ENCODE measurements at places on chromosomes 11 and 22.

DNA sequence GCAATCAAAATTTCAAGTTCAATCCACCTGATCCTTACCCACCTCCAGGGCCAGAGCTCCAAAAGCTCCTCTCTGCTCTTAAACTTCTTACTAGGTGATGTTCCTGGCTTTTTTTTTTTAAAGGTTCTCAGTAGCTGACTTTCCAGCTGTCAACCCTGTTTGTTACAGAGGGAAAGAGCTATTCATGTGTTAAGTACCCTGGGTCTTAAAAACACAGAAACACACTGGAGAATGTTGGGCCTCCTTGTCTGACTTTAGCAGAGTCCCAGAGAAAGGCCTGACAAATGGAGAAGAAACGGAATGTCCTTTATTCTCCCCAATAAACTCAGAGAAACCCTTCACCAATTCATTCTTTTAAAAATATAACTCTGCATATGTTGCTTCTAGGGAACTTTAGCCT, 3.2 kb downstream of the LRRC4C start:
- no peaks in the 10 kb centered on the region for H3K36me3 ChIP-seq
- peaks cover 23% of the 10 kb centered on the region for H3K27me3 ChIP-seq
- H3K27ac ChIP-seq = no peak overlapping the region

DNA sequence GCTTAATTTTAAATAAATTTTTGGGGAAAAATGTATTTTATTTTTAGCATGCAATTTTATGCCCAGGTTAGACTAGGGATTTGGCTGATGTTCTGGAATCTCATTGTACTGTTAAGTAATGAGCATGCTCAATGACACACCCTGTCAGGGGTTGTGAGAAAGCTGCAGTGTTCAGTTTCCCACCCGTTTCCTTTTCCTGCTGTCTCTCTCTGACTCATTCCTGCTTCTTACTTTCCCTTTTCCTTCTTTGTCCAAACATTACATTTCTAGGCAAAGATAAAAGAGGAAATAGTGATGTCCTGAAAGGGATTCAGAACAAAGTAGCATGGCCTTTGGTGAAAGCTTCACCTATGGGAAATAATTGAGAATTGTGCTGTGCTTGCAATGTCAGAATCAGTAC, 22.7 kb downstream of the OOSP3 start:
- H3K27me3 ChIP-seq = no peaks in the 10 kb centered on the region
- H3K4me1 ChIP-seq = peaks cover 42% of the 10 kb centered on the region

DNA sequence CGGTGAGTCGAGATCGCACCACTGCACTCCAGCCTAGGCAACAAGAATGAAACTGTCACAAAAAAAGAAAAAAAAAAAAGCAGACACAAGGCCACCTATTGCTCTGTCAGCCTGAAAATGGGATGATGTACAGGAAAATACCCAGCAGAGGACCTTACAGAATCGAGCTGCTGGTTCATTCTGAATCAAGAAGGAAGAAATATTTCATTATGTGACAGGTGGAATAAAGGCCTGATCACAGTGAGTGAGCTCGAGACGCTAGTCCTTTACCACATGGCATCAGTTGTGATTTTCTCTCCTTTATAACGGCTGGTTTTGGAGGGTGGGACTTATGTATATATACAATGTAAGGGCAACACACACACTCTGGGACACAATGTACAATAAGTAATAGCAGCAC, 340.0 kb downstream of the LARGE1 start:
- no peaks in the 10 kb centered on the region for H3K27me3 ChIP-seq
- H3K36me3 ChIP-seq = no peaks in the 10 kb centered on the region
- H3K4me3 ChIP-seq = no peak overlapping the region
- no peak overlapping the region for H3K27ac ChIP-seq
- DNase-seq = no peak

GRCh38 chr11:123209591-123209990, 14.5 kb upstream of the CLMP start:
- H3K4me3 ChIP-seq = no peak overlapping the region
- H3K36me3 ChIP-seq = no peaks in the 10 kb centered on the region
- no peak for DNase-seq
- no peak overlapping the region for H3K27ac ChIP-seq
- no peaks in the 10 kb centered on the region for H3K27me3 ChIP-seq
- H3K4me1 ChIP-seq = peaks cover 6% of the 10 kb centered on the region

- H3K27me3 ChIP-seq = peaks cover 90% of the 10 kb centered on the region
- no peak overlapping the region for H3K4me3 ChIP-seq
These were observed 57.6 kb downstream of the JRKL start for GRCh38 chr11:96447208-96448110.

DNA sequence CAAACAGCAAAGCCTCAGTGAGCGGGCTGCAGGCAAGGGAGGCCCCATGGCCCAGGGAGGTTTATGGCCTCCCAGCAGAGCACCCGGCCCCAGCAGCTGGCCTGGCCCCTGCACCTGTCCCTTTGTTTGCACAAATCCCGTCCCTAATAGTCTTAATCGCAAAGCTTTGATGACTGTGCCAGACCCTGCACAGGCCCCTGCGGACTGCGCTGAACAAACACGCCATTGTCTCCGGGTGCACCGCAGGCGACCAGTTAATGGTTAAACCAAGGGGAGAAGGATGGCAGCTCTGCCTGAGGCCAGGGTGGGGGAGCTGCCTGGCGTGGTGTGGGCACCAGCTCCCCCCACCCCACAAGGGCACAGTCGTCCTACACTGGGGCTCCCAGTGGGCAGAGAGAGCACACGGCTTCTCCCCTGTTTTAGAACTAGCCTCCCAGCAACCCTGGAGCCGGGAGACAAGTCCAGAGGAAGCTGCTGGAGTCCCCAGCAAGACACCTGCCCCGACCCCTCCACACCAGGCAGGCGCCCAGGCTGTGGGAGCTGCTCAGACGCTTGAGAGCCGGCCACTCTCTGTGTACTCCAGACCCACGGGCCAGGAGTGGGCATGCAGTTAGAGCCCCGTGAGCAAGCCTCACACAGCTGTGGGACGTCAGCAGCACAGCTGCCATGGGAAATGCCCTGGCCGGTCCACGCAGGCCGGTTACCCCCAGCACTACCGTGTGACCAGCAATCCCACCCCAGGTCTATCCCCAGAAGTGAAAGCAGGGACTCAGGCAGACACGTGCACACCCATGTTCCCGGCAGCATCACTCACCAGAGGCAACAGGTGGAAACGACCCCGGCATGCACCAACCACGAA, 39.7 kb upstream of the TH start:
- H3K4me1 ChIP-seq = no peaks in the 10 kb centered on the region
- H3K36me3 ChIP-seq = no peaks in the 10 kb centered on the region
- no peaks in the 10 kb centered on the region for H3K27me3 ChIP-seq
- no peak overlapping the region for H3K4me3 ChIP-seq
- no peak for DNase-seq

- no peaks in the 10 kb centered on the region for H3K36me3 ChIP-seq
- peaks cover 19% of the 10 kb centered on the region for H3K4me1 ChIP-seq
- no peak overlapping the region for H3K4me3 ChIP-seq
- DNase-seq = peak; percentile 57
- no peaks in the 10 kb centered on the region for H3K27me3 ChIP-seq
These were observed 157.9 kb upstream of the CARD18 start for GRCh38 chr11:105297463-105297862.

DNA sequence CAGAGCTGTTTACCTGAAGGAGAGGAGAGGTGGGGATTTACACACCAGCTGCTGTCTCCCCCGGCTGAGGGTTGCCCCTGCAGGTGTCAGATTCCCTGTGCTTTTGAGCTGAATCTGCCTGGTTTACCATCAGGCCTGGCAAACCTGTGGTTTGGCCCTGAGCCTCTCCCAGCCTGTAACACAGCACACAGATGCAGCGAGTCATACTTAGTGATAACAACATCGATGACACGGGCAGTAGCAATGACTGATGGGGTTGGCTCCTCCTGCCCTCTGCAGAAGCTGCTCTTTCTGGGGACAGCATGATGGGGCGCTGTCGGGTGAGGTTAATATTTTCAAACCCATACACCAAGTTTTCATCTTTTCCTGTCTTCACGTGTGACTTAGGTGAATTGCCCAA, 380.0 kb upstream of the B3GAT1 start:
- H3K4me3 ChIP-seq = no peak overlapping the region
- H3K27ac ChIP-seq = no peak overlapping the region

DNA sequence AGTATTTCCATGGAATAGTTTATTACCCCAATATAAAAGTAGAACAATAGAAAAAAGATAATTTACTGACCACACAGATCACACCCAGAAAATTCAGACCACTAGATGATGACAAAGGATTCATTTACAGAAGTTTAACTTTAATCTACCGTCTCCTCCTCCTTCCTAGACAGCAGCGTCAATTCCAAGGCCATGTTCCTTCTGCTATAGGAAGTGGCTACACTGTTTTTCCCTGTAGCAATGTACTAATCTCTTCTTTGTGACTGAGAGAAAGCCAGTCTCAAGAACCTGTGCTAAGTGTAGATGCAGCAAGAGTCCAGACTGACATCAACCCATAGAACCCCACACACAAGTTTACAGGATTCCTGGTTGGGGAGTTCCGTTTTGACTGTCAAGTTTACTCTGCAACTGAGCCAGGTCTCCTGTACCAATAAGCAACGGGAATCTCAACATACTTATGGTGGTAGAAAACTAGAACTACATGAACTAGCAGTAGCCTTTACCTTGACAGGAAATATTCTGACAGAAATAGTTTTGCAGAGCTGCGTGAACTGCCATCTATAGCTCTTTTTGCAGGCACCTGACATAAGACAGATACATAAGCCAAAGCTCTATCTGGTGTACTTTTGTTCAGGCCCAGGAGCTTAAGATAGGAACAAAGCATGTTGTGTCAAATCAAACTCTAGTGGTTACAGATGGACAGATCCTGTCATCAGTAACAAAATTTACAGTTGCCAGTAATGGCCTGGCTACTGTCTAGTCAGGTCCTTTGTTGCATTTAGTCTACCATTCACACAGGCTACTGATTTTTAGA, 42.9 kb downstream of the MRTFA start:
- H3K4me3 ChIP-seq = no peak overlapping the region
- DNase-seq = no peak
- no peaks in the 10 kb centered on the region for H3K27me3 ChIP-seq
- H3K27ac ChIP-seq = no peak overlapping the region
- peaks cover 38% of the 10 kb centered on the region for H3K4me1 ChIP-seq
- H3K36me3 ChIP-seq = no peaks in the 10 kb centered on the region

- no peak for DNase-seq
- H3K4me3 ChIP-seq = no peak overlapping the region
- no peak overlapping the region for H3K27ac ChIP-seq
- H3K4me1 ChIP-seq = no peaks in the 10 kb centered on the region
- peaks cover 4% of the 10 kb centered on the region for H3K27me3 ChIP-seq
These were observed 6.8 kb downstream of the KRTAP5-9 start for GRCh38 chr11:71554996-71555395.
